ENCODE measurements at places on chromosomes 16 and 17.

DNA sequence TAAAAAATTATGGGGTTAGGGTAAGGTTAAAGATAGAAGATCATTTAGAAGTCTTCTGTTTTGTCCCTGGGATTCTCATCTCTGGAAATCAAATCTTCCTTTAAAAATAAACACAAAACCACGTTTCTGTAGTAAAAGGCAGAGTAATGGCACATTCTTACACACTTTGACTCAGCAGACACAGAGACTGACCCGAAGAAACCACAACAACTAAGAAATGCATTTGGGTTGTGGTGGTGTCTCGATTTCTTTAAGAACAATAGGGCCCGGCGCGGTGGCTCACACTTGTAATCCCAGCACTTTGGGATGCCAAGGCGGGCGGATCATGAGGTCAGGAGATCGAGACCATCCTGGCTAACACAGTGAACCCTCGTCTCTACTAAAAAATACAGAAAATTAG is 54.9 kb upstream of the MYH10 start:
- peaks cover 33% of the 10 kb centered on the region for H3K27me3 ChIP-seq
- H3K27ac ChIP-seq: no peak overlapping the region
- DNase-seq: no peak
- H3K36me3 ChIP-seq: no peaks in the 10 kb centered on the region
- H3K4me1 ChIP-seq: no peaks in the 10 kb centered on the region

- no peak overlapping the region for H3K4me3 ChIP-seq
- peaks cover 27% of the 10 kb centered on the region for H3K27me3 ChIP-seq
- no peak for DNase-seq
- no peak overlapping the region for H3K27ac ChIP-seq
- H3K36me3 ChIP-seq: no peaks in the 10 kb centered on the region
- peaks cover 7% of the 10 kb centered on the region for H3K4me1 ChIP-seq
Observed at GRCh38 chr16:71537643-71538042, 11.4 kb downstream of the CHST4 start.

- peaks cover 10% of the 10 kb centered on the region for H3K4me1 ChIP-seq
- peaks cover 16% of the 10 kb centered on the region for H3K36me3 ChIP-seq
- no peak overlapping the region for H3K4me3 ChIP-seq
- peaks cover 98% of the 10 kb centered on the region for H3K27me3 ChIP-seq
- H3K27ac ChIP-seq: no peak overlapping the region
Observed at GRCh38 chr17:48745381-48746275, 17.1 kb upstream of the HOXB13 start.

DNA sequence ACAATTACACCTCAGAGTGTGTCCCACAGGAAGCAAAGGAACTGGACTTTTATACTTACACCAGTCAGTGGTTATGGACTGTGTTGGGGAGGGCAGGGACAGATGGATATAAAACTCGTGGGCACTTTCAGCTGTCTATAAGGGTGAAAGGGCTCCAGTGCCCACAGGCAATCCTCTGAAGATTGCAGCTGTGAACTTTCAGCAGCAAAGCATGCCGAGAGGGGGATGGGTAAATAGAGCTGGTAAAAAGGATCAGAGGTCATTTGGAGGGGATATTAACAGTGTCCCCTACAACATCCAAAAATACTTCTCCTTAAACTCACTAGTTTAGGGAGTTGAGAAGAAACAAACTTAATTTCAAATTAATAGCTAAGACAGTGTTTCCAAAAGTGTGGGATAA is 13.3 kb upstream of the RFWD3 start:
- no peak overlapping the region for H3K27ac ChIP-seq
- H3K27me3 ChIP-seq: no peaks in the 10 kb centered on the region

DNA sequence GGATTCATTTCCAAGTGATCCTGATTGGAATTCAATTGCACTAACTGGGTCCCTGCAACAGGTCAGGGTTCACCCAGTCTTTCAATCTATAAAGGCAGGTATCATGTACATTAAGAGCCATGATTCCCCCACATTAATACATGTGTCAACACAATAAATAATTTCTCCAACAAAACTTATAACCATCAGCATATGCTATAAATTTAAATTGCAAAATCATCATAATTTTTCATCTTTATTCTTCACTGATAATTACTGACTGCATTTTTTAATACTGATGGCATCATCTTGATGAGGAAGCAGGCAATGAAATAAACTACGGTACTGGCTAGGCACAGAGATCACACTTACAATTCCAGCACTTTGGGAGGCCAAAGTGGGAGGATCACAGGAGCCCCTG is 59.4 kb downstream of the ZFHX3 start:
- DNase-seq: no peak
- no peak overlapping the region for H3K4me3 ChIP-seq
- no peaks in the 10 kb centered on the region for H3K27me3 ChIP-seq

DNA sequence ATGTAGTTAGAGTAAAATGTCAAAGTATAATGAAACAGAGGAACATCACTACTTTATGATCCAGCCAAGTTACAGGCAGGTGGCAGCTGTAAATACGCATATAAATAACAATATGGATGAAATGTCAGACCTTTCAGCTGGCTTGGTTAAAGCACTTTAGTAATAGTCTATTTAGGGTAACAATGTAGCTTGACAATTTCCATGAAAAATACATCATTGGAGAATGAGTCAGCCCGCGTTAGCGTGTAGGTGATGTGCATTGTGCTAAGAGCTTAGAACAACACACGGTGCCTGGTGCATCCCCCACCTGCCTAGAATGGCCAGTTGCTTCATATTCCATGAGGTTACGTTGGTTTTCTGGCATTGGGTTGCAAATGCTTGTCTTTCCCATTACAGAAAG is 119.4 kb downstream of the RBFOX1 start:
- H3K4me3 ChIP-seq: no peak overlapping the region
- H3K4me1 ChIP-seq: no peaks in the 10 kb centered on the region
- no peak overlapping the region for H3K27ac ChIP-seq
- H3K36me3 ChIP-seq: no peaks in the 10 kb centered on the region
- DNase-seq: no peak

DNA sequence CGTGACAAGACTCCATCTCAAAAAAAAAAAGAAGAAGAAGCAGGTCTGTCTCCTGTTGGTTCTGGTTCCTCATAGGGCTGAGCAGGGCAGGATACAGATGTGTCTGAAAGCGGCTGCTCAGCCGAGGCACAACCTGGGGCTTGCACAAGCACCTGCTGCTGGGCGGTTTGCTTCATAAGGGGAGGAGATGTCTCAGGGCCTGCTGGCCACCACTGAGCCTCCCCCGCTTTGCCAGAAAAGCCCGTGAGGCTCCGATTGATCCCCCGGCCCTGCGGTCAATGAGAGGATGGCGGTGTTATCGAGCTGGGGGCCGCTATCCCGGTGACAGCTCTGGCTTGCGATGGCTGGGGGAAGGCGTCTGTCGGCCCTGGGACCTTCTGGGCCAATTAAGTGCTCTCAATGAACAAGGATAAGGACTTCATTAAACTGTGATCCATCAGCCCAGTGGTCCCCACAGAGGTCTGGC is 162.0 kb downstream of the SDK2 start:
- no peak overlapping the region for H3K4me3 ChIP-seq
- no peaks in the 10 kb centered on the region for H3K36me3 ChIP-seq
- DNase-seq: no peak
- H3K27me3 ChIP-seq: peaks cover 54% of the 10 kb centered on the region

DNA sequence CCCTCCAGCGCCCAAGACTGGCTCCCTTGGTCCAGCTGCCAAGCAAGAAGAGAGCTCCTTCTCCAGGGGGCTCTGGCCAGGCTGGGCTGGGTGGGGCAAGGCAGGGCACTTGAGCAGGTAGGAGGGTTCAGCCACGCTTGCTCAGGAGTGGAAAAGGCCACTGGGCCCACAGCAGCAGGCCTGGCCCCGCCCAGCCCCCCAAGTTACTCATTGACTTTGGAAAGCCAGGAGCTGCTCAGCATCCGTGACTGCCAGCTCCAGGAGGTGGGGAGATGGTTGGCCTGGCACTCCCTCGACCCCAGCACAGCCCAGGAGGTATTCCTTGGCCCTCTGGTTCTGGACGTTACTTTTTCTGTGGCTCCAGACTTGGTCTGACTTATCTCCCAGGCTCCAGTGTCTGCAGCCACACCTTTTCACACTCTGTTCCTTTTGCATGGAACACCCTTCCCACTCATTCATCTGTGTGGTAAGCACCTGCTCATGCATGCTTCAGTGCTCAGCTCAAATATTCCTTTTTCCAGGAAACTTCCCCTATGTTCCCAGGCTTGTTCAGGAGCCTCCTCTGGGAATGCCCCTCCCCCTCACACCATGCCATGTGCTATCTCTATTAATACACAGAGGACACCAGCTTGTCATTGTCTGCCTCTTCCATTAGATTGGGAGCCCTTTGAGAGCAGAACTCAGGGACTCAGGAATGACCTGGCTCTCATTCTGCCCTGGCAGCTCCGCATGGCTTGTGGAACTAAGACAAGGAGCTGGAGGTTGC is at the start of gene CDH16:
TSS of gene CDH16 (minus strand) at position 83 of the 766 bp plus-strand sequence. CDS start 820 bp downstream, outside the sequence.
- no peak within 1 kb of the TSS for H3K27ac ChIP-seq
- DNase-seq: no peak
- no peak within 1 kb of the TSS for H3K4me3 ChIP-seq

GRCh38 chr16:4053301-4053845 is 62.9 kb downstream of the ADCY9 start:
- peaks cover 30% of the 10 kb centered on the region for H3K4me1 ChIP-seq
- no peak overlapping the region for H3K4me3 ChIP-seq
- H3K27me3 ChIP-seq: no peaks in the 10 kb centered on the region
- no peaks in the 10 kb centered on the region for H3K36me3 ChIP-seq

DNA sequence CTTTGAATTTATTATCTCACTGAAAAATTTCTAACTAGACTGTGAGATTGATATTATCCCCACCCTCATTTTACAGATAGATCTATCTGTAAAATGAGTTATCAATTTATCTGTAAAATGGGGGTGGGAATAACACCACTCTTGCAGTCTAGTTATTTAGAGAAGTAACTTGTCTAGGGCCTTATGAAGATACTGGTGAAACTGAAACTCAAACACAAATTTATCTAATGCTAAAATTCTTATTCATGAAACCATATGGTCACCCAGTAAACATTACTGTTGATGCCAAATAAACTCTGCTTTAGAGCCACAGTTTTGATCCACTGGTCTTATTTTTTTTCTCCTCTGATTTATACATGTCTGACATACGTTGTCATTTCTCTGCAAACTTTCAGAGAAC is 52.1 kb upstream of the SMIM36 start:
- H3K27ac ChIP-seq: no peak overlapping the region
- H3K4me1 ChIP-seq: no peaks in the 10 kb centered on the region
- no peaks in the 10 kb centered on the region for H3K36me3 ChIP-seq
- DNase-seq: no peak

DNA sequence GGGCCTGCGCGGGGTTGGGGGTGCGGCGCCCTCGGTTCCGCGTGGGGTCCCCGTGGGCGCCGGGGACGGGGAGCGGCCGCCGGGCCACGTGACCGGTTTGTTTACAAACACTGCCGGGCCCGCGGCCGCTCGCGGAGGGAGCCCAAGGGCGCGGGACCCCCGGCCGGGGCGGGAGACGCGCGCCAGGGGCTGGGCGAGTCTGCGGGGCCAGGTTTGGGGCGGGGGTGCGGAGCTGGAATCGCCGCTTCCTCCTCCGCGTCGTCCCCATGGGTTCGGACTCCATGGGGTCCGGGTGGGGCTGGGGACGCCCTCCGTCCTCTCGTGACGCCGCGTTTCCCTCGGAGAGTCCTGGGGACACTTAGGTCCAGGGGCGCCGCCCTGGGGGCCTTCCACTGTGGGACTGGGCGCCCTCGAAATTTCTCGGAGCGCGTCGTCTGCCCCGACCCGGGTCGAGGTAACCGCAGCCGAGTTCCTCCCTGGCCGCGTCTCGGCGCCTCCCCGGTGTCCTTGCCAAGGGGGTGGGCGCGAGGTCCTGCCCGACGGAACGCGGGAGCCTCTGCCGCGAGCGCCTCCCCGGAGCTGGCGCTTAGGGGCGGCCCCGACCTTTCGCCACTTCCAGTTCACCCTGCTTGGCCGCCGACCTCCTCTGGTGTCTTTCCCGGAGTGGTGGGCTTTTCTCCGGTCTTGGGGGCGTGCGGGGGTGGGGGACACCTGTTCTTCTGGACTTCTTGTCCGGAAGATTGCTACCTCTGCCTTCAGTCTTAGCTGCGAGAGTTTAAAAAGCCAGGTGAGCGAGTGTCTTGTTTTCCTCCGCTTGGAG is 684 bp downstream of the YPEL2 start:
- H3K27ac ChIP-seq: peak overlapping the region; percentile 82
- H3K4me1 ChIP-seq: peaks cover 60% of the 10 kb centered on the region
- no peak for DNase-seq
- H3K36me3 ChIP-seq: peaks cover 10% of the 10 kb centered on the region

- DNase-seq: no peak
- no peaks in the 10 kb centered on the region for H3K4me1 ChIP-seq
- H3K27ac ChIP-seq: no peak overlapping the region
Observed at GRCh38 chr17:17462048-17462824, 14.6 kb upstream of the MED9 start.

Data from central memory CD8-positive, alpha-beta T cell (primary cell).